ENCODE measurements at places on chromosomes 12 and 14.
A peak's percentile ranks its signal among the peaks of the same experiment; 100 is the strongest.

GRCh38 chr12:1443421-1444141, 150.8 kb downstream of the FBXL14 start:
- no peak for DNase-seq

DNA sequence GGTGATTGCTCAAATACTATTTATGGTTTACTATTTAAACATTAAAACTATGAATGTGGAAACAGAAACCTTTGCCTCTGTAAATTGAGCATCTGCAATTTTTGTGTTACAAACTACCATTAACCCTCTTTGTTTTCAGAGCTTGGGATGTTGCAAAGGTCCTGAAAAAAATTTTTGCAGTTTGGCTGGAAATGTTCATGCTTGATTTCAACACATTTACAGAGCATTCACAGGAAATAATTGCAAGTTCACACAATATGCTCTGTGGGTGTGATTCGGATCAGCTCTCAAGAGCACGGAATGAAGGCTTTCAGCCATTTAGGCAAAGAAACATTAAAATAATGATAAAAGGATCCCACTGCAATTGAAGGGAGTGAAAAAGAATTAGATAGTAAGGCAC, 232.9 kb downstream of the ATP23 start:
- no peak for DNase-seq

DNA sequence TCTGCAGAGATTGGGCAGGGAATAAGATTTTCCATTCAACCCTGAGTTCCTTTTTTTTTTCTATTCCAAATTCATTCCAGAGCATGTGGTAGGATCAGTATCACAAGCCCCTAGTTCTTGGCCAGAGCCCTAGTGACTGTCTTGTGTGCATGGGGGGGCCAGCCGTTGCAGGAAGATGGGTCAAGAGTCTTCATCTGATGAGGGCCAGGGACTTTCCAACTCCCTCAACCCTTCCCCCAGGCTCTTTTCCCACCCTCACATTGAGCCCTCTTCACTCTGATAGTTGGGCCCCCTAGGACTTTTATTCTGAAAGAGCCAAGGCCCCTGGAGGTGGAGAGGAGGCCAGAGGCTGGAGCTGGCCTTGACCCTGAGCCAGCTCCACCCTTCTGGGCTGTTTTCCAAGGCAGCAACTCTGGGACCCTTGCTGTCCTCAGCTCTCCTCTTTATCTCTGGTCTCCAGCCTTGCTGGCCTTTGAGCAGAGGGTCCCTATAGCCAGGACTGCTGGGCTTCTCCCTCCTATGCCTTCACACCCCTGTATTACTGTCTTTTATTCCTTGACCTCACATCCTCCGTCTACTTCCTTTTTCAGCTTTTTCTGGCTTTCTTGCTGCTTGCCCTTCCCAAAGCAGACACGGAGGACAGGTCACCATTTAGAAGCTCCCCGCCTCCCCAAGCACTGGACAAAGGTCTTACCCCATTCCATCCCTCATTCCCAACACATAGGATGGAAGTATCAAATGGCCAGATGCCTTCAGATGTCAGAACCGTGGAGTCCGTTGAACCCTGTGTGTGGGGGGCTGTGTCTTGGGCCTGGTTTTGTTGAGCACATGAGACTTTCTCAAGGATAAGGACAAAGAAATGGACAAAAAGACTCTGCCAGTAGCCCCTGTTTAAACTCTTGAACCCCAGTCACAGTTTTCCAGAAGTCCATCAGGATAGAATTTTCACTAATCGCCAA, 5.6 kb downstream of the RBP5 start:
- DNase-seq = no peak

DNA sequence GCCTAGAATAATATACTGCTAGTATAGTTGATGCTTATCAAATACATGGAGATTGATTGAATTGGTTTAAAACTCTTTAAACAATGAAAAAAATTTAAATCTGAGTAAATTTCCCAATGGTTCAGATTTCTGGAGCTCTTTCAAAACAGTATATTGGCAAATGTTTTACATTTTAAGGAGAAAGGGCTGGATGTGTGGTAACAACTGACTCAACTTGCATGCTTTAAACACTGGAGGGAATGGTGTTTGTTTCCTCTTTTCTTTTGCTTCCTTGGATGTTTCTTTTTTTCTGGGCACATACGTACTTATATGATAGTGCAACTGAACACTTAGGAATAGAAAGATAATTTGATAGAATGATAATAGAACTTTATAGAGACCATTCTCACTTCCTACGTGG, 73.8 kb upstream of the RFX4 start:
- DNase-seq = no peak

GRCh38 chr12:124185971-124186686, 108.8 kb upstream of the RFLNA start:
- DNase-seq = no peak

- no peak for DNase-seq
Observed at GRCh38 chr14:88422047-88422446, 36.6 kb downstream of the SPATA7 start.

DNA sequence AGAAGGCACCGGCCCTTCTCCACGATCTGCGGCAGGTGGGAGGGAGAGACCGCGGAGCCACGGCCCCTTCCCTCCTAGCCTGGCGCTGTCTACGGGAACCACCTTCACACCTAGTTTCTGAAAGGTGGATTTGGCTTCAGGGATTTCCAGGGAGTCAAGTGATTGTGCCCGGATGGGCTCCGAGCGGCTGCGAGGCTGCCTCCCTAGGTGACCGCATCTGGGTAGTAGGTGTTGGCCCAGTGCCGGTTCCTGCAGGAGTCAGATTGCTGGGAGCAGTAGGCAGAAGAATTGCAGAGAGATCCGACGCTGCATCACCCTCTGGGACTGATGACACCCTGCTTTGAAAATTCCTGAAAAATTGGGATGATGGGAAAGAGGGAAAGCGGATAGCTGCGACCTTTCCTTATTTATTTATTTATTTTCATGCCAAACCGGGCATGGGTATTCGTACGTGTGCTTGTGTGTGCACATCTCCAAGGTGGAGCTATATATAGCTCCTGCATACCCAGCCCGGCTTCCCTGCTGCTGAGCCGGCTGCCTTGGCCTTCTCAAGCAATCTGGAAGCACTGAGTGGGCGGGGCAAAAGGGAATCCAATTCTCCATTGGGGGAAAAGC, 1.1 kb downstream of the CNTN1 start:
- DNase-seq = no peak

GRCh38 chr14:85471744-85472143, 58.2 kb upstream of the FLRT2 start:
- peak; percentile 100 for DNase-seq

DNA sequence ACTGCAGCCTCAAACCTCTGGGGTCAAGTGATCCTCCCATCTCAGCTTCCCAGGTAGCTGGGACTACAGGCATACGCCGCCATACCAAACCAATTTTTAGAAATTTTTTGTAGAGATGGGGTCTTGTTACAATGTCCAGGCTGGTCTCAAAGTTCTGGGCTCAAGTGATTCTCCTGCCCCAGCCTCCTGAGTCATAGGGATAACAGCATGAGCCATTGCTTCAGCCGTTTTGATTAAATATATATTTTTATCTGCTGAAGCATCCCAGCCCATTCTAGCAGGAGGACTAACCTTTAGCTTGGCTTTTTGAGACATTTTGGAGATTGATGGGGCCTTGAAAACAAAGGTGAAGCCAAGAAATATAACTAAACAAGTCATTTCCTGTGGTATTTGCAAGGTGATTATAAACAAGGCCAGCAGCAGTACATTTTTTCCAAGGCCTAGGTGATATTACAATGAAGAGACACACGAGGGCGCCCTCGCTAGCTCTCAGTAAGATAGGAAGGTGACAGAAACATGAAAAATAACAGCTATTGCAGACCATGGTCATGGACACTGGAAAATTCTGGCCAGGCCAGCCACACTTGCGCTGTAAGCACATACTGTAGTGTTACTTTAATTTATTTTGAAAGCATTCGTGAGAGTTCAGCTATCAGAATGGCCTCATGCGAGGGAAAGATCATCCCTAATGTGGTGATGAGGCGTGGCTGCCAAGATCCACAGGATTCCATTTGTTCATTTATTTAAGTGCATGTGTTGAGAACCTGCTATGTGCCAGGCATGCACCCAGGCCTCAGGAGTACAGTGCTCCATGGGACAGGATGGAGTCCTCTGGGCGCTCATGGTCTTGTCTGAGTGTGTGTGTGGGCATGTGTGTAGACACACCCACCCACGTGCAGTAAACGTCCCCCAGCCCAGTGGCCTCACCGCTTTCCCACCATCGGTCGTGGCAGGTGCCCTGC, 63.5 kb downstream of the DGLUCY start:
- peak; percentile 44 for DNase-seq

GRCh38 chr12:29544428-29545101, 47.1 kb upstream of the OVCH1 start:
- DNase-seq = no peak

DNA sequence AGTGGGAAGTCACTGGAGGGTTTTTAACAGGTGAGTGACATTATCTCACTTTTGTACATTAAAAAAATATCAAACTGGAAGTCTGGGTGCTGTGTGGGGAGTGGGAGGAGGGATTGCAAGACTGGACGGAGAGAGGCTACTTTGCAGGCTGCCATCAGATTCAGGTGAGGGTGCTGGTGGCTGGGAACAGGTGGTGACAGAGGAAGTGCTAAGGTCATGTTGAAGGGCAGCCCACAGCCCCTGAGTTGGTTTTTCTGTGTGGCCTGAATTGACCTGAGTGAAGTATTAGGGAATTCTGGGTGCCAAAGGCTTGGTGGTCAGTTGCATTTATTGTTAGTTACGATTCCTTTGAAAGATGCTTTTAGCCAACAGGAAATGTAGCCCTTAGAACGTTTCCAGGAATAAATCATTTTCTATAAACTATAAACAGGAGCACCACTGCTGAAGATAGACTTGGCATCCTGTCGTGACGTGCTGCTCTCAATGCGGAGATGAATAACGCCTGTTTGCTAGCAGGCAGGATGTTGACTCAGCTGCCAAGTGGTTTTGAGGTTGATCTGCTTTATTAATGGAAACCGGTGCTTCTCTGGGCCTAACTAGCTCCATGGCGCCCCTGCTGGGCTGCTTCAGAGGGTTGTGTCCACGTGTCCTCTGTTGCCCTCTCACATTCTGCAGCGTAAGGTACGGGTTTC, 707.5 kb upstream of the TMEM132C start:
- peak; percentile 89 for DNase-seq

- no peak for DNase-seq
Observed at GRCh38 chr12:101733166-101733565, 6.1 kb downstream of the SYCP3 start.

DNA sequence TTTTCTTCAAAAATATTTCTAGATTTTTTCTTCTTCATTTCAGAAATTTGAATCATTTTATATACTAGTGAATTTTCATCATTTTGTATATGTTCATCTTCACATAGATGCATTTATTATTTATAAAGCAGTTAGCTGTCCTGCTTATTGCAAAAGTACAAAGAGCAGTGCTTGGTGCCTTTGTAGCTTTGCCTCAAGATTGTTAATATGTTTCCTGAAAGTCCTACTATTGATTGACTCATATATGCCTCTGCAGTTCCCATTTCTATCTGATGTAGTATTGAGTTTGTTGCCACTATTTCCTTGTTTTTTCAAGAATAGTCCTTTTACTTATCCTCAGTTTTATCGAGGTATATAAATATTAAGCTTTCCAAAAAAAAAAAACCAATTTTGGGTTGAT, 89.7 kb downstream of the PDE3A start:
- DNase-seq = no peak

DNA sequence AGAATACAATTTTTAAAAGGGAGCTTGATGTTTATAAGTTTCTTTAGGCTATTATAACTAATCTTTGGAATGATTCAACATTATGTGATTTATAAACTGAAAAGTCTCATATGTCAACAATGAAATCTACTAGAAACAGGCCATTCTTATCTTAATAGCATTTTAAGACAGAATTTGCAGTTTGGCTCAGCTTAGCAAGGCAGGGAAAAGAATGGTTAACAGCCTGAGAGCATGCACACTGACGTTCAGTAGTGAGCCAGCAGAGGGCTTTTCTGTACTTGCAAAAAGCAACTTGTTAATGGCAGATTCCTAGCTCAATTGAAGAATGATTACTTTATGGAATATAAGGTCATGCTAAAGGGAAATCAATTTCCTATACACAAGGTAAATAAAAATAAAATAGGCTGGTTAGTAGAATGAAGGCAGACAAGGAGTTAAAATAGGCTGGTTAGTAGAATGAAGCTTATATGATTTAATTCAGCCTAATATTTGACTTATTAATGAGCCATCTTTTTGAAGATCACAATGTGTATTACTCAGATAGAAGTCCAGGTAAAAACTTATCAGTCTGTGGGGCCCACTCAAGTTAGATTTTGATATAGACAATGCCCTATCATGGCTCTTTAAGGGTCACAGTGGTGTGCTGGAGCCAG, 95.9 kb downstream of the OTOGL start:
- peak; percentile 46 for DNase-seq

DNA sequence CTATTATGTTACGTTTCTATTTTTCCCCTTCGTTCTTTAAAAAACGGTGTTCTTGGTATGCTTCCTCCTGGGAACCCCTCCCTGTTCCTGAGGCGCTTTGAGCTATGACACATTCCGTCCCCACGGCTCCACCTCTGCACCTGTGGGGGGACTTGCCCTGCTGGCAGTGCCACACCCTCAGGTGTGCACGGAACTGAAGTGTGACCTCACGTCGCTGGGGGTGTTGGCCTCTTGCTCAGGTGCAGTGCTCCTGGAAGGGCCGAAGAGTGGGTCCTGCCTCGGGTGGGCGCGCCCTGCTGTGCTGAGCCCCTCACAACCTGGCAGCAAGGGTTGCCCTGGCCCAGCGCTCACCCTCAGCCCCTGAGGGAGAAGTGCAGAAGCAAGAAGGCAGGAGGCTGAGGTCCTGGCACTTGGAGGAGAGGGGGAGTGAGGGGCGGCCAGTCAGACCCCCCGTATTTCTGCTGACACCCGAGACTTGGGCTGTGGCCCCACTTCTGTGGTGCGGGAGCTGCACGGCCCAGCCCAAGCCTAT, 4.9 kb downstream of the AMN start:
- DNase-seq = no peak

DNA sequence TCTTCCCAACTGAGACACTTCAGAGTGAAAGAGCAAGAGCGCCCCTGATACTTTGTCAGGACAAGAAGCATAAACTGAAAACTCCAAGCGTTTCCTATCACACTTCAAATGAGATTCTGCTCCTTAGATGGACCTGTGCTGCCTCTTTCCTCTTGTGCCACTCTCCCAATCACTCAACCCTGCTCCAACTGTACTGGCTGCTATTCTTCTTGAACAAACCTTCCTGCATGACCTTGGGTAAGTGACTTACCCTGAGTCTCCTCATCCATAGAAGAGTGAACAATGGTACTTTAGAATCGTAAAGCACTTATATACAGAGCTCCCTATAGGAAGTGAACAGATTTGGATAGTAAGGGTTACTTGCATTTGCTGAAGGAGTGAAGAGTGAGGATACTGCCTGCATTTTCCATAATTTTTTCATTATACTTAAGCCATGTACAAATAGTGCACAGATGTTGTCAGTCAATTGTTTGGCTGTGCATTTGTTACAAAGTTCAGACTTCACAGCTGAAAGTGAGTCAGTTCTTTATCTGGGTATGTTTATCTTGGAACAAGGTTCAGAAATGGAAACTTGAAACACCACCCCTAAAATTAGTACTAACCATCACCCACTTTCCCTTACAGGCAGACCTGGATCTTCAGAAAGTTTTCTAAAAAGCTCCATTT, 10.8 kb downstream of the MTERF2 start:
- no peak for DNase-seq

- no peak for DNase-seq
Observed at GRCh38 chr14:73402579-73402978, 55.8 kb downstream of the NUMB start.

All from pulmonary artery endothelial cell (primary cell).